ENCODE measurements at places on chromosomes 3 and 15.

DNA sequence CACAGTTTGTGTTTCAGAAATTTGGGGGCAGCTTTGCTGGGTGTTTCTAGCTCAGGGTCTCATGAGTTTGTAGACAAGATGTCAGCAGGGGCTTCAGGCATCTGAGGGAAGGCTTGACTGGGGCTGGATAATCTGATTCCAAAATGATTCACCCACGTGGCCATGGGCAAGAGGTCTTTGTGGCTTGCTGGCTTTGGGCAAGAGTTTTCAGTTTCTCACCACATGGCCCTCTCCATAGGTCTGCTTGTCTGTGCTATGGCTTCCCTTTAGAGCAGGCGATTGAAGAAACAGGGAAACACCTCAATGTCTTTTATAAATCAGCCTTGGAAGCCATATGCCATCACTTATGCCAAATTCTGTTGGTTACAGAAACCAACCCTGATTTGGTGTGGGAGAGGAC is 11.9 kb downstream of the RPS27L start:
- DNase-seq = no peak

DNA sequence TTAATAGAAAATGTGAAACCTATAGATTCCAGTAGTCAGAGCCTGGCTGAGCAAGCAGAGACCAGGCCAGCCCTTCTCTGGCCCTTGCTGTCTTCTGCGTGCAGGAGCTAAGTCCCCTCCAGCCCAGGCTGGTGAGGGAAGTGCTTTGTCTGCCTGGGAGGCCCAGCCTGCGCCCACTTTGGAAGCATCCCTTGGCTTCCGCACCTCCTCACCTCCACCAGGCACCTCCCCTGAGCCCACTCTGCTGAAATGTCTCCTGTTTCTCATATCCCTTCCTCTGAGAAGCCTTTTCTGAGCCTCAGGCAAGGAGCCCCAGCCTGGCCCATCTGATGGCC is 45.3 kb downstream of the ALDH1L1 start:
- no peak for DNase-seq

GRCh38 chr3:141788149-141788548 is 24.9 kb downstream of the GRK7 start:
- DNase-seq = no peak

- no peak for DNase-seq
These were observed at the start of gene NDN for GRCh38 chr15:23687143-23687470. TSS of gene NDN (minus strand) at chr15:23687305. CDS start at chr15:23687217, 88 bp downstream.

- no peak for DNase-seq
These were observed 34.9 kb upstream of the CILP start for GRCh38 chr15:65246026-65246714.

- no peak for DNase-seq
These were observed 212.2 kb upstream of the TP63 start for GRCh38 chr3:189419038-189419437.
